ENCODE measurements at places on chromosomes 5 and 9. TPM values are rescaled to one million over a fixed set of nuclear protein-coding genes. Genes with fewer than 3 reads are reported as not detected.
A peak's percentile ranks its signal among the peaks of the same experiment; 100 is the strongest.

GRCh38 chr9:35079426-35080341 lies at the start of gene FANCG:
Gene FANCG (minus strand): TSS chr9:35079942. CDS start chr9:35079524, 418 bp downstream.
- peak; percentile 78 for DNase-seq

Gene IL7R
- total RNA-seq, result 2,390 TPM

Gene BTNL8
- total RNA-seq, result not detected

- no peak for DNase-seq
These were observed 134.8 kb upstream of the BOD1 start for GRCh38 chr5:173751266-173751600.

Gene SHC3
- not detected for total RNA-seq

DNA sequence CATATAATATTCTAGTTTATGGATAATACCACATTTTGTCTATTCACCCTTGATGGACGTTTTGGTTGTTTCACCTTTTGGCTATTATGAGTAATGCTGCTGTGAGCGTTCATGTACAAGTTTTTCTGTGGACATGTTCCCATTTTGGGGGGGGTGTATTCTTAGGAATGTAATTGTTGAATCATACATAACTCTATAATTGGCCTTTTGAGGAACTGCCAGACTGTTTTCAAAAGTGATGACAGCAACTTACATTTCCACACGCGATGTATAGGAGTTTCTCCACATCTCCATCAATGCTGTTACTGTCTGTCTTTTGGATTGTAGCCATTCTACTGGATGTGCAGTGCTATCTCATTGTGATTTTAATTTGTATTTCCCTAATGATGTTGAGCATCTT lies 69.8 kb downstream of the SLC46A2 start:
- no peak for DNase-seq

DNA sequence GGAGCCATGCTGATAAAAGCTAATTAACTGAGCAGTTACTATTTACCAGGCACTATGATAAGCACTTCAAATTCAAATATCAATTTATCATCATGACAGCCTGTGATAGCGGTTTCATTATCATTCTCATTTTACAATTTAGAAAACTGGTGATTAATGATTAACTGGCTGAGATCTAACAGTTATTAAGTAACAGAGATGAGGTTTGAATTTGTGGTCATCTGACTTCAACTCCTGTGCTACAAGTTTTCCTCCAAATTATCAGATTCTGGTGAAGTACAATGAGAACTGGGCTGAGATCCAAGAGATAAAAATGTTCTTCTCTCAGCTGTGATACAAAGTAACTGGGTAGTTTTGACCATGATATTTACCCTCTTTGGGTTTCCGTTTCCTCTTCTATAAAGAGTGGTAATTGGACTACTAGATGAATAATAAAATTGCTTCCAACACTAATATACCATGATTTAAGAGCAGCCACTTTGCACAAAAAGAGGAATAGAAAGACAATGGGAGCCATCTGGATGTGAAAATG lies 74.5 kb upstream of the CCNG1 start:
- DNase-seq, result no peak

- no peak for DNase-seq
These were observed 57.2 kb downstream of the RASGRF2 start for GRCh38 chr5:81017320-81017719.

Gene WNK2
- not detected for total RNA-seq

Gene PCDH12
- not detected for total RNA-seq

Gene EPB41L4A
- 0.44 TPM for total RNA-seq

- DNase-seq, result no peak
These were observed 66.5 kb downstream of the GALNT10 start for GRCh38 chr5:154257046-154257445.

Gene LCN12
- total RNA-seq, result 0.72 TPM

Gene IL5
- total RNA-seq, result not detected

Gene ZCCHC10
- total RNA-seq, result 20.1 TPM

- DNase-seq, result no peak
These were observed 64.5 kb downstream of the STARD4 start for GRCh38 chr5:111447822-111448221.

DNA sequence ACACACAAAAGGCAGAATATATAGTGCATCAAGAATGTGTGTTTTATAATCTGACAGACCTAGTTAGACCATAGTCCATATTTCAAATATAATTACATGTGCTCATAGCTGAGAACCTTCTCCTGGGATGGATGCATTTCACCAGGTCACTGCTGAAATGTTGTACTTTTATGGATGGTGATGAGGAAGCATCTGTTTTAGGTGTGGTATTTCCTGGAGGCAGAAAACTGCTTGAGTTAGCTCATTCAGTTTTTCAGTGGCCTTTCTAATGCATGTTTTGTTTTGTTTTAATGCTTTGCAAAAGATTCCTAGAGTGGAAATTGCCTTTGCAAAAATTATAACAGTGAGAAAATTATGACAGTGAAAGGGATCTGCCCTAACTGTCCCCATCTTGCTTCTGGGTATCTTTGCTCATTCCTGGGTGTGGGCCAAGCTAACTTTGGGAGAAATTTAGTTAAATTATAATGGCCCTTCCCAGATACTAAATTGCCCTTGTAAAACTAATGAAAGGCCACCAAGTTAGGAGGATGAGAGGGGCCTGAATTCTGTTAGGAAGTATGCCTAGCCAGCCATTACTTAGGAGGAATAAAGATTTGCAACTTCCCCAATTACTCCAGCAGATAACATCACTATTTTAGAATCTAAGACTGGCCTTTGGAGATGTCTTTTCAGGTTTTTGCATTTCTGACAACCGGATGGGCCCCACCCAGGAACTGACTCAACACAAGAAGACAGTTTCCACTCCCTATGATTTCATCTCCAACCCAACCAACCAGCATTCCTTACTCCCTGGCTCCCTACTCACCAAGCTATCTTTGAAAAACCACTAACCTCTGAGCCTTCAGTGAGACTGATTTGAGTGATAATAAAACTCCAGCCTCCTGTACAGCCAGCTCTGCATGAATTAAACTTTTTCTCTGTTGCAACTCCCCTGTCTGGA lies 7.0 kb upstream of the IL12B start:
- DNase-seq, result peak; percentile 56

Data from CD4-positive, alpha-beta memory T cell (primary cell).